ENCODE measurements at places on chromosomes 13 and 19.
A peak's percentile ranks its signal among the peaks of the same experiment; 100 is the strongest.

- no peak for DNase-seq
Observed at GRCh38 chr13:44030615-44031014, 150.9 kb downstream of the LACC1 start.

DNA sequence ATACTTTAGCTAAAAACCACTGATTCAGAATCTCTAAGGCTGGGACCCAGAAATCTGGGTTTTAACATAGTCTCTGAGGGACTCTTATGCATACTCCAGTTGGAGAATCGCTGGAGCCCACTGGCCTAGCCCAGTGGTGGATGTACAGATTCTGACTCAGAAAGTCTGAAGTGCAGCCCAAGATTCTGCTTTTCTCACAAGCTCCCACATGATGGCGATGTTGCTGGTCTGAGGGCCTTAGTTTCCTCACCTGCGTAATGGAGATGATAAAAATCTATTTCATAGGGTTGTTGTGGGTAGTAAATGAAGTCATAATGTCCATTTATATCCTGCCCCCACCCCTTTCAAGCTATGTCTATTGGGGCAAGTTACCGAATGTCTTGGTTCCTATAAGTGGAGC lies 7.7 kb upstream of the CDADC1 start:
- no peak for DNase-seq

GRCh38 chr13:27810009-27810408 lies 17.7 kb downstream of the GSX1 start:
- DNase-seq = no peak

DNA sequence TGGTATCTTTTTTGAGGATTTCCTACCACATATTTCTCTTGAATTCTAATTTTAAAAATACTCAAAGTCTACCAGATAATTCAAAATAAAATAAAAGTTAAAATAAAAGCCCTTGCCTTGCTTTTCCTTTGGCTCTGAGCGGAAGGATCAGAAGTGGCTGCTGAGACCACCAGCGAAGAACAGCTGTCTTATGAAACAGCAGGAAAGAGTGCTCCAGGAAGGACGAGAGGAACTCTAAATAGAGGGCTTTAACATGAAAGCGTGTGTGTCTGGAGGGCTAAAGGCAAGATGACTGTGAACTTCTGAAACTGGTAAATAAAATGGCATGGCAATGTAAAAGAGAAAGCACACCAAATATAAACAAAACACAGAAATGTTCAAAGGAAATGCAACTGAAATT lies 521.5 kb upstream of the SPRY2 start:
- no peak for DNase-seq

DNA sequence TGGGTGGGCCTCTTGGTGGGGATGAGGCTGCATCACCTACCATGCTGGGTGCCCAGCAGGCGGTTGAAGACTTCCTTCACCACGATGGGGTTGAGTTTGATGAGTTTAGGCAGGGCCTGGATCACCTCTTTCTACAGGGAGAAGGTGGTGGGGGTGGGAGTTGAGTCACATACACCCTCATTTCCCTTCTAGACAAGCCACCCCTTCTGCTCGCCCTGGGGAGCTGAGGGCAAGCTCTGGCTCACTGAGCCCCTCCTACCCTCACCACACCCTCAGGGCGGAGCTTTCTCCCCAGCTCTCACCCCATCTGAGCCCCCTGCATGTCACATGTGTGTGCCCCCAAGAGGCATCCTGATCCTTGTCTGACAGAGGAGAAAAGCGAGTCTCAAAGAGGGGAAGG lies 7.6 kb upstream of the RSPH6A start:
- DNase-seq = no peak

DNA sequence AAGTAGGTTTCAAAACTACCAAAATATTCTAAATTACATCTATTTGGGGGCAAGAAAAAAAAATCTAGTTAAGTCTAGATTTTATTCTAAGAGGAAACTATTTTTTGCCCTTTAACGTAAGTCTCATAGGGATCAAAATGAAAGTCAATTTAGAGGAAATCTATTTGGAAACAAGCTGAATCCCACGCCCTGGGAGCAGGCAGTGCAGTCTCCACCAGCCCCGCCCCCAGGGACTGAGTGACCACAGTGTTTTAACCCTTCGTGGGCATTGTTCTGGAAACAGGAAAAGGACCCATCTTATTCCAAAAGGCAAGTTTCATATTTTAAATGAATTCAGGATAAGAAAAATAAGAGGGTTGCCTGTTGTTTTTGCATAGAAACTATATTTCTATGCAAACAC lies 209.7 kb downstream of the SPRY2 start:
- DNase-seq = peak; percentile 38

DNA sequence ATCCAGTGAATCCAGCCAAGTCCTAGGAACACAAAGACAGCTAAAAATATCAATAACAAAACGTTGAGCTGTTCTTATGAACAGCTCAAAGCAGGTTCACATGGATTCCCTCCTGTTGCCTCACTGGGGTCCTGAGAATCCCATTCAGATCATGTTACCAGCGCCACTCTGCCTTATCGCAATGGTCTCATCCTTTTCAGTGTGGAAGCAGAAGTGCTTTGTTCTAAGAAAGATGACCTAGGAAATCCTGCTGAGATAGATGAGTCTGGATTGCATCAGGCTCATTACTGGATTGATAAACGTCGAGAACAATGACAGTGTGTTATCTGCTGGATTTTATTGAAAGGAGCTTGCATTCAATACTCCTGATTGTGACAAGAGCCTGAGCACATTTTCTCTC lies 87.0 kb downstream of the SLAIN1 start:
- DNase-seq = no peak

- DNase-seq = peak; percentile 92
Observed at GRCh38 chr19:49585023-49585422, 3.9 kb downstream of the PRRG2 start.

DNA sequence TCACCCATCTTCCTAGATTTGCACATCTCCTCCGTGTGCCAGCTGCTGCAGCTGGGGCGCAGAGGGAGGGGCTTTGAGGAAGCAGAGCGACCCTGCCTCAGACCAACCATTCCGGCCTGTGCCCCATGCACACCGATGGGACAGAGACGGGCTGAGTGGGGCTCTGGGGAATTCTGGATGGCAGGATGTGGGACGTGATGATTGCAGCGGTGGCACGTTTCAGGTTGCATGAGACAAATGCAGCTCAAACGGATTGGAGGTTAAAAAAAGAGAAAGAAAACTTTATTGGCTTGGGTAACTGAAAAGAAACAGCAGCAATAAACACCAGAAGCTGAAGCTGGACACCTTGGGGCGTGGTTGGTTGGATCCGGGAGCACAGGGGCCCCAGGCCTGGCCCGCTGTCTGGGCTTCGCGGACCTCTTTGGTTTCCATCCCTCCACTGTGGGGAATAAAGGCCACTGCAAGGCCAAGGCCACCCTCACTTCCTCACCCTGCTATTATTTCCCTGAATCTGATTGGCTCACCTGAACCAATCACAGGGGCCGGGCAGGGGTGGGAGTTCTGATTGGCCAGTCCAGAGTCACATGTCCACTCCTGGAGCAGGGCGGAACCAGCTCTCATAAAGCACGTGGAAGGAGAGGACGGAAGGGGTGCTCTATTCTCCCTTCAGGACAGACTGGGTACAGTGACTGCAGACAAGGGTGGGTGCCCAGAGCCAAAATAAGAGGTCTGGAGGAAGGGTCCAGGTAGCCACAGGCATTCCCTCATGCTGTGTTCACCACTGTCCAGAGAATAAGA lies 6.1 kb upstream of the ZNF787 start:
- no peak for DNase-seq

DNA sequence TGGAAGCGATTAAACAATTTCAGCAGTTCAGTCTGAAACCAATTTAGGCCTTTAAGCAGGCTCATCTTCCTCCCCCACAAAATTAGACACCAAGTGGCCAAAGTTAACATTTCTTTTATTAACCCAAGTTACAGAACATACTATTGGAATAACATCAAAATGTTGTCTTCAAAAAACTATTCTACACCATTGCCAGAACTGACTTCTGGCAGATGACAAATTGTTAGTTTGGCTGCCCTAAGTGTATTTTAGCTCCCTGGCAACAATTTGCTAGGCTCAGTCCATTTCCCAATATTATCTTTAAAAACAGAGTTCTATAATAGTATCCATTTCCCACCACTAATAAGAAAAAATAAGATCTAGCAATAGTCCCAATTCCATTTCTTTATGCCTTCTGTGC lies 107.8 kb downstream of the SGCG start:
- DNase-seq = no peak

- DNase-seq = no peak
Observed at GRCh38 chr13:108283110-108283509, 13.6 kb downstream of the TNFSF13B start.

- DNase-seq = no peak
Observed at GRCh38 chr13:21800837-21801616, 130.2 kb downstream of the FGF9 start.

DNA sequence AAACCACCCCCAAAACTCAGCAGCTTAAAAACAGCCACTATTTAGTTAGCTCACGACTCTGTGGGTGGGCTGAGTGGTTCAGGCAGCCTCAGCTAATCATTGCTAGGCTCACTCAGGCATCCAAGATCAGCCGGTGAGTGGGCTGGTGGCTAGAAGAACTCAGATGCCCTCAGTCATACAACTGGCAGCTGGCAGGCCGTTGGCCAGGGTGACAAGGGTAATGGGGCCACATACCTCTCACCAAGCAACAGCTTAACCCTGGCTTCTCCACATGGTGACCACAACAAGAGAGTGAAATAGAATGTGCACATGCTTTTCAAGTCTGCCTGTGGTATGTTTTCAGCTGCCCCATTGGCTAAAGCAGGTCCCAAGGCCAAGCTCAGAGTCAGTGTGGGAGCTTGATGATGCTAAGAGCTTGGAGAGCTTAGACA lies 435.4 kb upstream of the TSHZ3 start:
- DNase-seq = no peak

GRCh38 chr19:29785955-29786589 lies 25.7 kb upstream of the CCNE1 start:
- DNase-seq = peak; percentile 68

DNA sequence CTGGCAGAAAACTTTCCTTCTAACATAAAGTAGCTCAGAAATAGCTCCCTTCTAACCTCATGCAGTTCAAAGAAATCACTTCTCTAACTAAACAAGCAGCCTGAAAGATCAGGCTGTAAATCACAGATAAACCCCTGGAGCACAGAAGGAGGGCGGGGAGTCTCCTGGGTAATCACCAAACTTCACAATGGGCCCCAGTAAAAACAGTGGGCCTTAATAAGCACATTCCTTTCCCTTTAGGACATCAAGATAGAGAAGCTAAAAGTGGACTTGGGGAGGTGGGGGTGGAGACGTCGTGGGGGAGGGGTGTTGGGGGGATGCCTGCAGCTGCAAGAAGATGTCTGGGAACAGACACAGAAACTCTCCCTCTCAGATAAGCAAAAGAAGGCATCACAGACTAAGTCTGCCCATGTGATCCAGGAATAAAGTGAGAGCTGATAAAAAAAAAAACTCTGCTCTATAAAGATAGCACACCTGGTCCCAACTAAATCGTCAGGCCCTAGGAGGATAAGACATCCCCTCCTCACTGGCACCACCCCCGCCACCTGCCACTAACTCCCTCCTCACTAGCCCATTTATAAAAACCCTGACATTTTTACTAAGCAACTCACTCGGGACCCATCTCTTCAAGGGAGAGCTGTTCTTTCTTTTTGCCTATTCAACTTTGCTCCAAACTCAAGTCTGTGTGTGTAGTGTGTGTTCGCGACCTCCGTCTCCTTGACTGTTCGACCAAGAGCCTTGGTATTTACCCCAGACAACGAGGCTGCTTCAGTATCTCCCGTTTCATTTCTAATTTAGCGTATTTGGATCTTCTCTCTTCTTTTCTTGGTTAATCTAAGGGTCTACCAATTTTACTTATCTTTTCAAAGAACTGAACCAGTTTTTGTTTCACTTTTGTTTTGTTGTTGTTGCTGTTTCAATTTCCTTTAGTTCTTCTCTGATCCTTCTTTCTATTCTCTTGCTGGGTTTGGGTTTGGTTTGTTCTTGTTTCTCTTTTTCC lies 31.7 kb downstream of the DNAJC15 start:
- DNase-seq = peak; percentile 43

DNA sequence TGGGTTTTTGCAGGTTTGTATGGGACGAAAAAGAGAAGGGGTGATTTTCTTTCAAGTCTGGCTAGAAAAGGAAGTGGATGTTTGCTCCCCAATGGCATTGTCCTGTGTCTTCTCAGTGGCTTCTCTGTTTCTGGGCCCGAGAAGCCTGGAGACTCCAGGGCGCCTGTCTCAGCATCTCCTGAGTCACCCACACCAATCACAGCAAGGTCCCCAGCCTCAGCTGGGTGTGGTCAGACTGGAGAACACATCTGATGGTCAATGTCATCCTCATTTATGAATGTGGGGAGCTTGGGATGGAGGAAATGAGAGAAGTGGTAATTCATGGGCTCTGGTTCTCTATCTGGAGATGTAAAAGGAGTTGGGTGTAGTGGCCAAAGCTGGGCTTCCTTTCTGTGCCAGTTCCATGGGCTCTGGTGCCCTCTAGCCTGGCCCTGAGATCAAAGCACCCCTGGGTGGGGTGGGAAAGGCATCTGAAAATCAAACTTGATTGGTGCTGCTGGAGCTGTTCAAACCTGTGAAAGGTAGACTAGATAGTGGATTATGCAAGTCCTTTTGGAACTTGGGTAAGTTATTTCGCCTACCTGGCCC lies 13.4 kb downstream of the RASL11A start:
- DNase-seq = peak; percentile 19

GRCh38 chr13:39900106-39900750 lies 244.8 kb downstream of the COG6 start:
- DNase-seq = no peak

- peak; percentile 53 for DNase-seq
Observed at GRCh38 chr13:96984051-96984508, 10.2 kb downstream of the OXGR1 start.

GRCh38 chr19:40089462-40089861 lies 1.3 kb downstream of the ZNF780A start:
- no peak for DNase-seq

DNA sequence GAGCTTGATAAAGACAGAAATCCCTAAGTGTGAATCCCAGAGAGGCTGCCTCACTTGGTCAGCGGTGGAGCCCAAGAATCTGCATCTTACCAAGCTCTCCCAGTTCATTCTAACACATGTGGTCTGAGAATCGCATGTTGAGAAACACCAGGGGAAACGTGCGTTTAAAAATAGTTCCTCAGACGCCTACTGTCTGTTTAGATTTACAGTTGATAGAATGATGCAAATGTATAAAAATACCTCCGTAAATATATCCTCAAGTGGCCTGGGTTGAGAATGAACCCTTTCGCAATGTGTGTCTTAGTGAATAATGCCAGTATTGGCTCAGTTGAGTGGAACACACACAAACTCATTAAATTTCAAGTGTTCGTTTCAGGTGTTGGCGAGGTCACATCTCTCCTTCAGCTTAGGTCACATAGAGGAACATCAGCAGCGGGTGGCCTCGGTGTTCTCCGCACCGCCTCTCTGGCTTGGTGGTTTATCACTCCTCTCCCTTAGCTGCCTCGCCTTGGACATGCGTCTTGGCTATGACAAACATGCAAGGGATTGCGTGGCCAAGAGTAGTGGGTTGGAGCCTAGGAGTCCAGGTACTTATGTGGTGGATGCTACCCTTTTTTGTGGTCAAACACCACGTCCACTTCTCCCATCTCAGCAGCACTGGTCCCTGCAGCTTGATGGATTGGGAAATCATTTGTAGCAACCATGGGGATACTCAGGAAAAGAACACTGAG lies 117.6 kb upstream of the SPATA13 start:
- DNase-seq = no peak
